Stomach (tissue), 19 donors: ENCODE measurements at places on chromosomes 7 and 10.
A peak's percentile ranks its signal among the peaks of the same experiment; 100 is the strongest.

- DNase-seq: peak; percentile 90
Measured at GRCh38 chr10:72248468-72249151, 25.1 kb upstream of the DDIT4 start.

GRCh38 chr7:46557781-46558180, 636.7 kb upstream of the IGFBP3 start:
- DNase-seq: no peak

DNA sequence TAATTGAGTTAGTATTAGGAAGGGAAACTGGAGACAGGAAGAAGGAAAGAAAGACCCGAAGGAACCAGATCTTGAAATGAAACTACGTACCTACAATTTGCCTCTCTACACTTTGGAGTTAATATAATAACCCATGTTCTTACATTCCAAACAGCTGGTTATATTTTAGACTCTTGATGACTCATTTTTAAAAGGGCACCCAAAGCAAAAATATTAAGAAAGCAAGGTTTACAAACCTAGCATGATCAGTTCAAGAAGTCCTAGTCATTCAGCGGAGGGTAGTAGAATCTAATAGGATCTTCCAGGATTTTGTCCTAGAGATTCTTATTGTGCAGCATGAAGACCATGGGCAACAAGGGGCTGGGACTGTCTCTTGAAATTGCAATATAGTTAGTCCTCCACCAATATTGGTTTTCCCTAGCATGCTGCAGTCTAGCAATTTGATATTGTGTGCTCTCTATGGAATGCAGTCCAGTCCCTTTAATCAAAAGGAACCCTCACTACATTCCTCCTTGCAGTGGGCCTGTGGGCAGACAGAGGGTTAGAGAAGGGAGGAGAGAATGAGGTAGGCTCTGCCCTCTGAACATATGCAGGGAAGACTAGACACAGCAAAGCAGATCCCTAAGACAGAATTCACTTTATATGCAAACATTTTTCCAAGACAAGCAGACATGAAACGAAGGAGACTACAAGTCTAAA, 230.3 kb downstream of the INHBA start:
- DNase-seq: no peak

- no peak for DNase-seq
Measured at GRCh38 chr7:155850001-155850436, 37.8 kb upstream of the SHH start.

DNA sequence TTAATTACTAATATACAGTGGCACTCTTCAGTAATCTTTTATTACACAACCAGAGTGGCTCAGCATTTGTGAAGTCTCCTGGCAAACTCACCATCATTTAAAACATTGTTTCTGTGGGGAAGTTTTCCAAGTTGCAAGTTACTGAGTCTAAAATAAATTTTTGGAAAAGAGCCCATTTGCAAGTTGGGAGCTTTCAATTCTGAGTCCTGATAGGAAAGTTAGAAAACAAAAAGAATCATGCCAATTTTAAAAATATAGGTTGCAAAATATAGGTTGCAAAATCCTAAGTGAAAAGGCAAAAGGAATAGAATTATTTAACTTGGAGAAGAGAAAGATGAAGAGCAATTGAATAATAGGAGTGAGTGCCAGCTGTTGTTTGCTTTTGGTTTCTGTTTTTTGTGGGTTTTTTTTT, 378.8 kb upstream of the C7orf33 start:
- peak; percentile 22 for DNase-seq

- DNase-seq: no peak
Measured at GRCh38 chr7:154469652-154470051, 417.5 kb downstream of the DPP6 start.

DNA sequence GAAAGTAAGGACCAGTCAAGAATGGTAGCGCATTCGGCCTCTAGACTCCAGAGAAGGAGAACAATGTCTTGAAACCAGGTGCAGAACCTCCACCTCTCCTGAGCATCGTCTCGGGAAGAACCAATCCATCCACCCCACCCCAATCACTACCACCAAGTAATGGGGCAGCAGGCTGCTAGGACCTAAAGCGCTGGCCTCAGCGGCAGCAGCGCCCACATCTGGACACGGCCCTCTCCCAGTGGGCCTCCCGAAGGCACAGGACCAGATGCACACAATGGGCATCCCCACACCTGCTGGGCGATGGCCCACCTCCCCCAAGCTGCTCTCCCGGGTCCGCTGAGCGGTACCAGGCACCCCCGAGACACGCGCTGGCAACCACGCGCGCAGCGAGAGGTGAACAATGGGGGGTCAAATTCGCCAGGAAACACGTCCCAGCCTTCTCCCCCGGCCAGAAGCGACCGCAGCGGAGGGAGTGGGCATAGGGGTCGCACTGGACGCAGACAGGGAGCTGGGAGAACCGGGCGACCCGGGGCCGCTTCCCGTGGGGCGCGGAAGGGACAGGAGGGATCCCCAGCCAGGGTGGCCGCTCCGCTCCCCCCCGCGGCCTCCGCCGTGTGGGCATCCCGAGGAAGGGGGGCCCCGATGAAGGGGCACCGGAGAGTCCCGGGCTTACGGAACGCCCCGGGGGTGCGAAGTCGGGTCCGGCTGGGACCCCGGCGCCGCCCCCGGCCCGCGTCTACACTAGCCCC, 506 bp downstream of the CTTNBP2 start:
- DNase-seq: no peak

GRCh38 chr7:135664046-135664589, 1.8 kb downstream of the STMP1 start:
- no peak for DNase-seq

- no peak for DNase-seq
Measured at GRCh38 chr10:49277973-49278372, 21.0 kb upstream of the C10orf71 start.

- DNase-seq: no peak
Measured at GRCh38 chr10:43969506-43969905, 320.8 kb upstream of the ZNF32 start.

DNA sequence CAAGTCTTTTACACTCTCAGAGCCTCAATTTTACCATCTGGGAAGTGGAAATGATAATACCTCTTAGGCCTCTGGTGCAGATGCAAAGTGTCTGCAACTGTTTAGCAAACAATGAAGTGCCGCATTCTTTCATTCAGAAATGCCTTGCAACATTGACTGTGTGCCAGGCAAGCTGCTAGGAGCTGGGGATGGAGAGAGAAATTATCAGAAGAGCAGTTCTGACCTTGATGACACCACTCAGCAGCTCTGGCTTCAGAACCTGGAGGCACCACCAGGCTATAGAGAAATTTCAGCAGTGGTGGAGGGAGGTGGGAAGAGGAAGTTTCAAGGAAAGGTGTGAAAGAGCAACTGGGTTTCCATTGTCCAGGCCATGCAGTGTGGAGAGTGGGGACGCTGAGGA, 78.1 kb upstream of the HABP2 start:
- DNase-seq: no peak

- DNase-seq: peak; percentile 54
Measured at GRCh38 chr10:119139464-119140067, 25.9 kb downstream of the SFXN4 start.

DNA sequence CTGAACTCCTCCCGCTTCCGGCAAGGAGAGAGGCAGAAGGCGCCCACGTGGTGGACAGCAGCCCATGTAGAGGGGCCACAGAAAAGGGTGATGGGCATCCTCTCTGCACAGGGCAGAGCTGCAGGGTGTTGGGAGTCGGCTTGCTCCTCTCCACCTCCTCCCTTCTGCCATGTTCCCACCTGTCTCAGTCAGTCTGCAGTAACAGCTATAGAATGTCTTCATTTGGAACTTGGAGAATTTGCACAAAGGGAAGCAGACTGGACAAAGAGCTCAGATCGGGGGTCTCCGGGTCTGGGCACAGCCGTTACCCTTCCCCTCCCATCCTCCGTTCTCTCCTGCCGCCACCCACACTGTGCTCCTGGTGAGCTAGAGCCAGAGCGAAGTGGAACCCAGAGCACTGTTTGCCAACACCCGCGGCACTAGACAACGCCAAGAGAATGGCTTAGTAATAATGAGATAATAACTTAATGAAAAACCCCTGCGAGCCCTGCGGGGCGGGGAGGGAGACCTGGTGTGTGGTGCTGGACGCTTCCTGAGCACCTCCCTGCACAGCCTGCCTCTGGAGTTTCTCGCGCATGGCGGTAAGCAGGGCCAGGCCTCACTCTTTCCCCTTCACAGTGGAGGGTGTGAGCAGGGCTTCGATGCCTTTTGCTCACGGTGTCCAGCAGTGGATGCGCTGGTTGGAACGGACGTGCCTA, 254.7 kb downstream of the PAXIP1 start:
- no peak for DNase-seq

GRCh38 chr10:1570416-1571051, 166.8 kb downstream of the ADARB2 start:
- no peak for DNase-seq

DNA sequence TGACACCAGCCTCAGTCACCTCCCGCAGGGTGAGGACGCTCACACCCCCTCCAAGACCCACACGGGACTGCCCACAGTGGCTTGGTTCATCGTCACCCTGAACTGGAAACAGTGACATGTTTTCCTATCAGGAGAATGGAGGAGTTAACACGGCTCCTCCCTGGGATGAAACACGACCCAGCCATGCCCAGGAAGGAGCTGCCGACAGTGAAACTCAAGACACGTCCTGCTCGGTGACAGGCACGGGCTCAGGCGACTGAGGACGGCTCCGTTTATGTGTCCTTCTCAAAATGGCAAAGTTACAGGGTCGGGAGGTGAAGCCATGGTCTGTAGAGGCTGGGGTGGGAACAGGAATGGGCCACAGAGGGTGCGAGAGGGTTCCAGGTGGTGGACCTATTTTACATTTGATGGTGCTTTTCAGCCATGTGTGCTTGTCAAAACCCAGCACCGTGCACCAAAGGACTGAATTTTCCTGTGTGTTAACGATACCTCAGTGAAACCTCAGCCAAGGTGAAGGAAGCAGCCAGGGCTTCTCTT, 272.4 kb downstream of the ADARB2 start:
- no peak for DNase-seq

DNA sequence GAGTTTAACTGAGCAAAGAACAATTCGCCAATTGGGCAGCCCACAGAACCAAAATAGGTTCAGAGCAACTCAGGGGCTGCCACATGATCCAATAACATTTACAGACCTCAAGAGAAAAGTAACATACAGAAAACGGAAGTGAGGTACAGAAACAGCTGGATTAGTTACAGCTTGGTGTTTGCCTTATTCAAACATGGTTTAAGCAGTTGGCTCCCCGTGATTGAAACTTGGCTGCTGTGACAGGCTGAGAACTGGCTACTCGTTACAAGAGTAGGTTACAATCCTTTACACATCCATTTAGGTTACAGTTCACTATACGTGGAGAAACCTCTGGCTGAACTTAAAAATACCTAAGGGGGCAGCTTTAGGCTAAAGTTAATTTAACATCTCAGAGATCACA, 673.1 kb upstream of the PHF14 start:
- peak; percentile 33 for DNase-seq
